ENCODE measurements at places on chromosomes 6 and 20.

- no peak for DNase-seq
Measured at GRCh38 chr20:25059866-25060465, 2.0 kb upstream of the ACSS1 start.

GRCh38 chr6:168367285-168367751 lies 47.7 kb upstream of the DACT2 start:
- no peak for DNase-seq

- no peak for DNase-seq
Measured at GRCh38 chr6:104459543-104459942, 400.2 kb downstream of the HACE1 start.

DNA sequence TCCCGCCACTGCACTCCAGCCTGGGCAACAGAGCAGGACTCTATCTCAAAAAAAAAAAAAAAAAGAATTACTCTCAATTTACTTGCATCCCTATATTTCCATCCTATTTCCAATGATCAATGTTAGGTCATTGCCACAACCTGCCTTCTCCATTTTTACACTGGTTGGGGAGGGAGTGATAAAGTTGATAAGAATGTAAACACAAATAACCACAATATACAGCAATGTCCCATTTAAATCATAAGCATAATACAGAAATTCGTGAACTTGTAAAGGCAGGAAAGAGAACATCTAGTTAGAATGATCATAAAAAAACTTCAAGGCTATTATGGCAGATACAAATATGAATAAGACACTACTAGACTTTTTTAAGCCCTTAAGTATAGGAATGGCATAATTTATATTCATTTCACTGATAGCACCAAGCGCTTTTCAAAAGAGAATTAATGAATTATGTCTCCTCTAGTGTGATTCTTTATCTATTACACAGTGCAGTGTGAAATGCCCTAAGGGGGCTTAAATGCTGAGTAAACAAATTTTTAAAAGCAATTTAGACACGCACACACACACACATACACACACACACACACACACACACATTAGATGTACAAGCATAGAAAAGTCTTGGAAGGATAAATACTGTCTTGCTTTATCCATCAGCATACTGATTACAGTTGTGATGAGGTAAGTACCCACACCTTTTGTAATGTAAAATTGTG lies 33.5 kb upstream of the RAB23 start:
- no peak for DNase-seq

GRCh38 chr6:33694401-33694931 lies 17.0 kb downstream of the UQCC2 start:
- DNase-seq = peak; percentile 38

GRCh38 chr20:36102809-36103596 lies 51.5 kb upstream of the EPB41L1 start:
- no peak for DNase-seq

DNA sequence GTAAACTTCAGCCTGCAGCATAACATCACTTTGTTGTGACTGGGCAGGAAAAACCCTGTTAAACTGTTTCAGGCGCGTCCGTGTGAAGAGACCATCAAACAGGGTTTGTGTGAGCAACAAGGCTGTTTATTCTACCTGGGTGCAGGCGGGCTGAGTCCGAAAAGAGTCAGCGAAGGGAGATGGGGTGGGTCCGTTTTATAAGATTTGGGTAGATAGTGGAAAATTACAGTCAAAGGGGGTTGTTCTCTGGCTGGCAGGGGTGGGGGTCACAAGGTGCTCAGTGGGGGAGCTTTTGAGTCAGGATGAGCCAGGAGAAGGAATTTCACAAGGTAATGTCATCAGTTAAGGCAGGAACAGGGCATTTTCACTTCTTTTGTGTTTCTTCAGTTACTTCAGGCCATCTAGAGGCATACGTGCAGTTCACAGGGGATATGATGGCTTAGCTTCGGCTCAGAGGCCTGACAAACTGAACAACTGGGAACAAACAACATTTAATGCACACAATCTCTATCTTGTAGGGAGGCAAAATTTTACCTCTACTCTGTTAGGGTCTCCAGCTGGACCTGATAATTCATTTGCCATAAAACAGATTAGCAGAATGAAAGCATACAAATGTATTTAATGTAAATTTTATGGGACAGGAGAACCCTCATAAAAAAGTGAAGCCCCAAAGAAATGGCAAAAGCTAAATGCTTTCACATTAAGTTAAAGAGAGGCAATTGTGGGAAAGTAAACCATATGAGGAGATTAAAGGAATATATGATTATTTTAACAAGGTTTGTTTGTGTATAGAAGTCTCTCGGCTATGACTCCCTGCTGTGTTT lies 58.3 kb upstream of the HFE start:
- DNase-seq = no peak

GRCh38 chr20:44023515-44024371 lies 109.1 kb downstream of the TOX2 start:
- DNase-seq = no peak

GRCh38 chr6:146872426-146872785 lies 273.6 kb downstream of the ADGB start:
- DNase-seq = no peak

GRCh38 chr6:3663081-3663480 lies 88.4 kb downstream of the PXDC1 start:
- no peak for DNase-seq

DNA sequence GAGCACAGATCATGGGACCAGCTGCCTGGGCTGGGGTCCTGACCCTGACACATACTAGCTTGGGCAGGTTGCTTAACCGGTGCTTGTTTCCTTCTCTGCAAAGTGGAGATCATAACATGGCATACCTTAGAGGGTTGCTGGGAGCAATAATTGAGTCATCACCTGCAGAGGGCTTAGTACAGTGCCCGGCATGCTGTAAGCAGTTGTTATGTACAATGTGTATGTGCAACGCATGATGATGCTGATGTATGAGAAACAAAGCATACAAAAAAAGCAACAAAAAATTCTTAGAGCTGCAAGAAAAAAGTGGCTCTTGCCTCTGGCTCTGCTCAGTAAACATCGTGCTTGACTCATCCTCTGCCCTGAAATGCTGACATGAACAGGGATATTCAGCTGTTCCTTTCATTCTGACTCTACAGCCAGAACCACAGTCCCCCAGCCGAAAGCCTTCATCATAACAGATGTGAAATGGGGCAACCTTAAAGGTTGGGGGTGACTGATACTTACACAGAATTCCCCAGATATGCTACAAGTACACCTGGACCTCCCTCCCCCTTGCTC lies 91.7 kb downstream of the CLIC5 start:
- no peak for DNase-seq

DNA sequence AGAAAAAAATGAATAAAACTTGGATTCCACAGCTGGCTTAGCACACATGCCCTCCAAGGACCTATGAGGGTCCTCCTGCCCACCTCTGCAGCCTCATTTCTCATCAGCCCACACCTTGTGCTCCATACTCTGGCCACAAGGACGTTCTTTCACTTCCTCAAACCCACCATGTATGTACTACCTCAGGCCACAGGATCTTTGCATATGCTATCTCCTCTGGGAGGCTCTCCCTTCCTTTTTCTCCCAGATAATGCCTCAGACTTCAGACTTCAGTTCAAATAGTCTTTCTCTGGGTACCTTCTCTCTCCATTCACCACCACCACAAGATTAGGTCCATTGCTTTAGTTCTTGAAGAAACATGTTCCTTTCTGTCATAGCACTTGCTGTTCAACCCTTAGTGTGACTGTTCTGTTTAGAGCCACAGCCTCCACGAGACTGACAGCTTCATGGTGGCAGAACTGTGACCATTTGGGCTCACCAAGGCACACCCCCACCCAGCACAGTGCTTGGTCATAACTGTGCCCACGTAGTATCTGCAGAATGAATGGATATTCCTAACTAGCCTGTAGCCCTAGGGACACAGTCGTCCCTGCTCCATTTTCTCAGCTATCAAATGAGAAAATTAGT lies 146.7 kb upstream of the LRFN2 start:
- DNase-seq = no peak

DNA sequence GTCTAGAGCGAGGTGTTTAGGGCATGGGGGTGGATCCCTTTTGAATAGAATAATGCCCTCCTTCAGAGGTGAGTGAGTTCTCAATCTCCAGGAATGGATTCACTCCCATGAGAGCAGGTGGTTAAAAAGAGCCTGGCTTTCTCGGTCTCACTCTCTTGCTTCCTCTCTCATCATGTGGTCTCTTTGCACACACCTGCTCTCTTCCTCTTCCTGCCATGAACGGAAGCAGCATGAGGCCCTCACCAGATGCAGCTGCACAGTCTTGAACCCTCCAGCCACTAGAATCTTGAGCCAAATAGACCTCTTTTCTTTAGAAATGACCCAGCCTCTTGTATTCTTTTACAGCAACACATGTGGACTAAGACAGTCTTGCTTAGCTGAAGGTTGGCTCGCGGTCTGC lies 119.3 kb downstream of the BMP7 start:
- DNase-seq = no peak

GRCh38 chr6:107942142-107942541 lies 15.9 kb downstream of the SEC63 start:
- no peak for DNase-seq

DNA sequence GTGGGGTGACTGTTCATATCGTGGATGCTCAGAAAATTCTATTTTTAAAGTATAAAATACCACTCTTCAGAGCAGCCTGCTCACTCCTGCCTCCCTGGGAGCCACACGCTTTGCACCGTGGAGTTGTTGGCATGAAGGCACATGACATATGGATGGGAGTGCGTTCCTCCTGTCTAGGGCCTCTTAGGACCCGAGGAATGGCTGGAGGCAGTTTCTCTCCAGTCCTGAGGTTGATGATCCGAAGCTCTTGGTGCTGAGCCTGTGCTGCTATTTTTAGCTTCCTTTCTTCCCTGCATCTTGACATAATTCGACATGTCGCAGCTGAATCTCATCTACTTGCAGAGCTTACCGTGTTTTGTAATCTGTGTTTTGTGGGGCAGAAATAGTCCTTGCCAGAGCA lies 73.9 kb downstream of the PHACTR3 start:
- DNase-seq = no peak

DNA sequence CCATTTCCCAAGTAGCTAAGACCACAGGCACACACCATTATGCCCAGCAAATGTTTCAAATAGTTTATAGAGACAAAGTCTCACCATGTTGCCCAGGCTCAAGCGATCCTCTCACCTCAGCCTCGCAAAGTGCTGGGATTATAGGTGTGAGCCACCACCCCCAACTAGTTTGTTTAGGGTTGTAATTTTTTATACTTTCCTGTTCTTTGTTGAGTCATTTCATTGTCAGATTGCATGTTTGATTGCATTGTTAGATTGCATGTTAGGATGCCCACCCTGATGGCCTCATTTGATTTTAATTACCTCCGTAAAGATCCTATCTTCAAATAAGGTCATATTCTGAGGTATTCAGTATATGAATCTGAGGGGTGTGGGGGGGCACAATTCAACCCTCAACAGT lies 73.3 kb upstream of the SASH1 start:
- DNase-seq = no peak

GRCh38 chr6:16311763-16312162 lies 73.4 kb downstream of the GMPR start:
- no peak for DNase-seq

- DNase-seq = no peak
Measured at GRCh38 chr6:155041741-155042279, 46.7 kb downstream of the TIAM2 start.

Data from KG1 (cell line).